ENCODE measurements at places on chromosomes 7 and 10.

GRCh38 chr10:60137292-60137992 is 231.1 kb upstream of the CCDC6 start:
- DNase-seq, result no peak

DNA sequence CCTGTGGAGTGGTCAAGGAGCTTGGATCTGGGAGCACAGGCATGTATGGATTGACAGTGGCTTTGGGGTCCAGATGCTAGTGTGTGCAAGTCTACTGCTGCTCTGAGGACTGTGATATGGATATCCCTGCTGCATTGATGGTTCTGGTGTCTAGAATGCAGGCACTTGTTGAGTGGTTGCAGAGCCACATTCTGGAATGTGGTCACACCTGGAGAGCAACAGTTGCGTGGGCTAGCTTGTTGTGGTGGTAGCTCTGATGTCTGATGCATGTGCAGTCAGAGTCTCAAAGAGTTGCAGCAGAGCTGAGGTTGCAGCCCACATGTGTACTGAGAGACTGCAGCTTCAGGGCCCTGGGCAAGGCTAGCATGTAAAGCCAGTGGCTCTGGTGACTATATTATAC is 43.2 kb downstream of the CCDC7 start:
- no peak for DNase-seq

DNA sequence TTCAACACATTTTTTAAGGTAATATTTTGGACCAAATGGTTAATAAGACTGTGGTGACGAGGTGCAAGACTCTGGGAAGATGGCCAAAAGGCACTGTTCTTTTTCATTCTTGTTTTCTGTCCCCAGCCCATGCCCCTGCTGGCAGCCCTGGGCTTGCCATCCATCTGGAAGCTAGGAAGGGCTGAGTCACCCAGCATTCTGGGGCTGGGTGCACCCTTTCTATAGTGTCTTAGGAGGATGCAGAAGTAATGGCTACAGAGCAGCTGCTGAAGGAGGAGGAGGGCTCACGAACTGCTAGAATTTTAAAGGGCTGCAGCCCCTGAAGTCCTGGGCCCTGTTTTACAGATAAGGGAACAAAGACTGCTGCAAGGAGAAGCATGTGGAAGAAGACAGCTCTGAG is 42.8 kb upstream of the ZNF32 start:
- DNase-seq, result no peak

- DNase-seq, result no peak
Measured at GRCh38 chr10:12727832-12728215, 273.7 kb downstream of the CCDC3 start.

- DNase-seq, result no peak
Measured at GRCh38 chr7:111676167-111676566, 113.9 kb upstream of the IMMP2L start.

Measured in activated CD4-positive, alpha-beta T cell treated with anti-CD3 and anti-CD28 coated beads, Interleukin-2, amount 50 U/mL, for 24 hours (primary cell).